ENCODE measurements at places on chromosomes 16 and 17.

DNA sequence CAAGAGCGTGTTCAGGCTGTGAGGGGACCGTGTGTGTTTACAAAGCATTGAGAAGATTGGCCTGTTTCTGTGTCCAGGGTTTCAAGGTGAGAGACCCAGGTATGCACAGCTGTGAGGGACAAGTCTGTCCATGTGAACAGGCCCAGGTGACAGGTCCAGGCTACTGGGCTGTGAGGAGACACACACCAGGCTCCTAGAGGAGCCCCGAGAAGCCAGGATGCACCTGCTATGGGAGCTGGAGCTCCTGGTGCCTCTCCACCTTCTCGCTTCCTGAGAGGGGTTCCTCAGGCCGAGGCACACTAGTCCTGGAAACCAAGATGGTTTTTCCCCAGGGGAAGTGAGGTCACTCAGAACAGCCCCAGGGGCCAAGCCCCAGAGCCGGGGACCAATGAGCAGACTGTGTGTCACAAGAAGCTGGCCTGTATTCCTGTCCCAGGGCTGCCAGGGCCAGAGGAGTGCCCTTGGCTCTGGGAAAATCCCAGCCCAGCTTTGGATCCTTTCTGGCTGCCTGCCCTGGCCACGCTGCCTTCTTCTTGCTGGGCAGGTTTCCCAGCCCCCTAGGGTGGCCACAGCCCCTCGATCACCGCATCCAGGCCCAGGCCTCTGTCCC is 153.4 kb upstream of the PLCG2 start:
- DNase-seq, result no peak

- DNase-seq, result no peak
Observed at GRCh38 chr17:21522755-21523336, 146.7 kb downstream of the KCNJ12 start.

GRCh38 chr16:88726981-88727380 is 20.7 kb downstream of the CTU2 start:
- DNase-seq, result no peak

- no peak for DNase-seq
Observed at GRCh38 chr17:46776298-46777005, 42.0 kb downstream of the WNT3 start.

All from NCI-H1417 treated with DMSO at 0.1 percent for 48 hours (cell line).